NCI-H1417 (cell line): ENCODE measurements at places on chromosomes 12 and 14.

DNA sequence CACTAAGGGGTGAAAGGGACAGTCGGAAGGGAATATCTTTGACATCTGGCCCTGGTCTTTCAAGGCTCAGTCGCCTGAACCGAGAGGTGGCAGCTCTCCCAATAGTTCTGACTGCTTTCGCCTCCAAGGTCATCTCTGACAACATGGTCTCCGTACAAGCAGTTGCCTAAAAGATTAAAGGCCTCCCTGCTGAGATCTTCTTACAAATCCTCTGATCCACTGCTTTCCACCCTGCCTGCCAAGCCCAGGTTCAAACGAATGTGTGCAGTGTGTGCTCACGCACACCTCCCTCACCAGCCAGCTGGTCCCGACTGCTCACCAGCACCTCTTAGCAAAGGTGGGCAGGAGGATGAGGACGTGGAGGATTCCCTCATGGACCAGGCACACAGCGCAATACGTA, 10.4 kb downstream of the B4GALNT3 start:
- no peak for DNase-seq

DNA sequence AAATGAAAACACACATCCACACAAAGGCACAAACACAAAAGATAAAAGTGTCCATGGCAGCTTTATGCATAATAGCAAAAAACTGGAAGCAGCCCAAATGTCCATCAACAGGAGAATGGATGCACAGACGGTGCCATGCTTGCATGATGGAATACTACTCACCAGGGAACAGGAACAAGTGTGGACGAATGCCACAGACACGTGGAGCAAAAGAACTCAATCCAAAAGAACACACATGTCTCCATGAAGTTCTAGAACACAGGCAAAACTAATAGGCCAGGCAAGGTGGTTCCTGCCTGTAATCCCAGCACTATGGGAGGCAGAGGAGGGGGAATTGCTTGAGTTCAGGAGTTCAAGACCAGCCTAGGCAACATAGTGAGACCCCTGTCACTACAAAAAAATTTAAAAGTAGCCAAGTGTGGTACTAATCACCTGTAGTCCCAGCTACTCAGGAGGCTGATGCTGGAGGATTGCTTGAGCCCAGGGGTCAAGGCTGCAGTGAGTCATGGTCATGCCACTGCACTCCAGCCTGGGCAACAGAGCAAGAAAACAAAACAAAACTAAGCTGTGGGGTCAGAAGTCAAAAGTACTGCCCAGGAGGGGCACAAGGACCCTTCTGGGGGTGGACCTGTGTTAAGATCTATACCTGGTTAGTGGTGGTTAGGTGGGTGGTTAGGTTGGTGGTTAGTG, 7.3 kb upstream of the TMEM119 start:
- DNase-seq = no peak

DNA sequence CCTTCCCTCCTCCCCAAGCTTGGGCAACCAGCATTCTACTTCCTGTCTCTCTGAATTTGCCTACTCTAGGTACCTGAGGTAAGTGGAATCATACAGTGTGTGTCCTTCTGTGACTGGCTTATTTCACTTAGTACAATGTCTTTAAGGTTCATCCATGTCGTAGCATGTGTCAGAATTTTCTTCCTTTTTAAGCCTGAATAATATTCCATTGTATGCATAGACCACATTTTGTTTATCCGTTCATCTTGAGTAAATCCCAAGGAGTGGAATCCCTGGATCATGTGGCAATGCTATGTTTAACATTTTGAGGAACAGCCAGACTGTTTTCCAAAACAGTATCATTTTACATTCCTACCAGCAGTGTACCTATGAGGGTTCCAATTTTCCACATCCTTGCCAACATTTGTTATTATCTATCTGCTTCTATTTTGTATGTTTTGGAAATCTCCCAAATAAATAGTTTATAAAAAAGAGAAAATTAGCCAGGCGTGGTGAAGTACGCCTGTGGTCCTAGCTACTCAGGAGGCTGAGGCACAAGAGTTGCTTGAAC, 12.4 kb downstream of the HSP90AA1 start:
- DNase-seq = no peak

- DNase-seq = no peak
Measured at GRCh38 chr14:61965030-61965745, 203.0 kb downstream of the SNAPC1 start.

GRCh38 chr12:130825771-130826150, 13.3 kb downstream of the STX2 start:
- no peak for DNase-seq

DNA sequence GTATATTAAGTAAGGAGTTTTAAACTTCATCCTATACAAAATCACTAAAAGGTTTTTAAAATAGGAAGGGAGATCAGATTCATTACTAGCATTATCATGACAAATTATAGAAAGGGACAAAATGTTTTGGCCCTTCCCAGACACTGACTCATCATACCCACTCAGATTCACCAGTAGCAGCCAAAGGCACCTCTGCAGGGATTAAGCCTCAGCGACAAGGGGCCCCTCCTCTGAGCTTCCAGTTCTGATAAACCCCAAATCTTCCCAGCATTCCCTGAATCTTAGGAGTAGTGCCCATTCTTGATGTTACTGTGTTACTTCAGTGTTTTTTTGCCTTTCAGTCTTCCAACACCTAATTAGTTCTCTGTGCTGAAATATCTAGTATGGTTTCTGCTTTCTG, 14.5 kb downstream of the KRAS start:
- no peak for DNase-seq
